NCI-H1436 treated with DMSO at 0.1 percent for 48 hours (cell line): ENCODE measurements at places on chromosomes 6 and 20.

DNA sequence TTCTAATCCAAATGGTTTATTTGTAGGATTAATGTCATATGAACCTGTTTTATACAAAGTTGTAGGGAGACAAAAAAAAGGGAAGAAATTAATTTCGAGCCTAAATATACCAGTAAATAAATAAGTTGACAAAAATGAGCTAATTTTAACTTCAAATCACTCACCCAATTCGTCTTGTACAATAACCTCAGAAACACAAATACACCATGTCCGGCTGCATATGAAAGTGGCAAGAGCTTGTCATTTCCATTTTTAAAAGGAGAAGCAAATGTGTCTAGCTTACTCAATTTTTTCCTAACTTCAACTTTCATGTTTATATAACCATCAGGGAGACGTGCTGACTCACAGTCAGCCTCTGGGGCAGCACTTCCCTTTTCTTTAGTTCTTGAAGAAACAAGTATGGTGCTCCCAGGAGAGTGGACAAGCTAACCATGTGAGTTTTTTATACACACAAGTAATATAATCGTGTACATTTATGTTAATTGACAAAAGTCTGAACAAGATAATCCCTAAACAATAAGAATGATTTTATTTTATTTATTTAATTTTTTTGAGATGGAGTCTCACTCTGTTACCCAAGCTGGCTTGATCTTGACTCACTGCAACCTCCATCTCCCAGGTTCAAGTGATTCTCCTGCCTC, 55.5 kb upstream of the SGK1 start:
- no peak for DNase-seq

DNA sequence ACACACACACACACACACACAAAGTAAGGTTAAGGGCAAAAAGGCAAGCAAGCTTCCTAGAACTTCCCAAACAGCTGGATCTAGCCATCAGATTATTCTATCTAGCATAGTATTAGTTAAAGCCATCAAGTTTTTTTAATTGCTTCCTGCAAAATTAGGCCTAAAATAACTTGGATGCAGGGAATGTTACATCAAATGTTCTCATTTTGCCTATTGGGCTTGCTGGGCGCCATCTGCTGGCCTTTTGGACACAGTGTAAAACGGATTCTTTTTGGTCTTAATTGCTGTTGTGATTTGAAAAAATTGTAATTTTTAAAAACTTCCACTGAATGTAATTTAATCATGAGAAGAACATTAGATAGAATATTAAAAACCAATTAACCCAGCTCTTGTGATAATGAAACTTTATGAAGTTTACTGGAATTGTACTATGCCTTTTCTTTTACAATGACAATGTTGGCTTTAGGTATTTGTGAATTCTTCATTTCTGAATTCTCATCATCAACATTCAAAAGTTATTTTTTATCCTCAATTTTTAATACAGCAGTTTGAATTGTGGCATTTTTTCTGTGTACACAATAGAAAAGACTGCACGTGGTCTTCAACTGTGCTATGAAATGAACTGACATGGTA, 6.8 kb downstream of the MKKS start:
- DNase-seq = peak; percentile 10

- DNase-seq = no peak
These were observed 16.6 kb downstream of the GCNT2 start for GRCh38 chr6:10537726-10538125.

GRCh38 chr6:149054559-149055194, 262.8 kb upstream of the TAB2 start:
- DNase-seq = no peak

DNA sequence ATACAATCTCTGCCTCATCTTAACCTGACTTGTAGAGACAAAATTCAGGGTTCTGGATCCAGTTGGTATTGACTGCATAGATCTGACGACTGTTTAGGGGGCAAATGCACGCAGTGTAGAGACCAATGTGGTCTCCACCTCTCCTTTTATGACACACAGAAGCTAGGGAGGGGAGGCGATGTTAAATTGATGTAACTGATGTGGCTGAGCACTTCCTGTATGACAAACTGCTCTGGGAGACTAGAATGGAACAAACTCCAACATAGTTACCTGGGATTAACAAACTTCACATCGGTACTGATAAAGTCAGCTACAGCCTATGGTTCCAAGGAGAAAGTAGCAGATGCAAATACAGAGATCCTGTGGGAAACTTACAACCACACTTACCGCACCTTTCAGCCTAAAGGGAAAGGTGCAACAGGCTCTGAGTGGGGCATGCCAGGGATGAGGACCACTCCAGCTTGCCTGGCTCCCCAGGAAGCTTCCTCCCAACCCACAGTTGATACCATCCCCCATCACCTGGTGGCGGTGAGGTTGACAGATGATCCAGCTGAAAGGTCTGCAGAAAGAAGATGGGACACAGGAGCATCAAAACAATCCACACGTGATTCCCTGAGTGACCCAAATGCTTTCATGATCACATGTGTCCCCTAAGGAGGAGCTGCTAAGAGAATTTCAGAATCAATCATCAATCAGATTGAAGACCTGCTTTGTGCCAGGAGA, 60.6 kb upstream of the MRPS10 start:
- no peak for DNase-seq

DNA sequence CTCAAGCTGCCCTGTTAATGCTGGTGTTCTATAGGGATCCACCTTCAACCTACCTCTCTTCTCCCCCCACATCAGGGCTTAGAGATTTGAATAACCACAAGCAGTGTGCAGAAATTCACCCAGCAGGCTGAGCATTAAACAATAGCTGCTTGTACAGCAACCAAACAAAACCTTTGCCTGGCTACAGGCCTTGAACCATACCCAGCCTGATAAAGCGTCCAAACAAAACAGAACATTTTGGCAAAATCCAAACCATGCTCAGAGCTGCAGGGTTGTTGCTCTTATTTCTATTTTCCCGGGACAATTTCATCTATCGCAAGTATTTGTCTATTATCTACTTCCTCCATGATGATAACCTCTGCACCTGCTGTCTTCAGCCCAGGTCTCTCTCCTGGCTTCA, 142.3 kb downstream of the UNC5CL start:
- DNase-seq = no peak

DNA sequence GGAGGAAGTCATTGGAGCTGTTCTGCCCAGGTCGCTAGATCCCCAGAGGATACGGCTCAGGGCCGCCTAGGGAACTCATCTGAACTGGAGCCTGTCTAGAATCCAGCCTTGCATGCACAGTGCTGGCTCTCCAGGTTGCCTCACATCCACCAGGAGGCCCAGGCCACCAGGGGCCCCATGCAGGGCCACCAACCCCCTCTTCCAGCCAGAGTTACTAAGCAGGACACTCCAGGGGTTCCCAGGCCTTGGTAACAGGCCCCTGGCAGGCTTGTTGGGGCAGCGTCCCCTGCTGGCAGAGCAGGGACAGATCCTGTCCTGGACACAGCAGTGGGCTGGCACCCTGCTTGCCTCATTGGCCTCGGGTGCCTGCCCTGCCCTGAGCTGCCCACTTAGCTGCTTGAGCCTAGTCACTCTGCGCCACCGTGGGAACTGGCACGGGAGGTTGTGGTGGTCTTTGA, 35.3 kb downstream of the EFCAB8 start:
- no peak for DNase-seq

GRCh38 chr6:21595285-21596144, 2.0 kb downstream of the SOX4 start:
- no peak for DNase-seq

DNA sequence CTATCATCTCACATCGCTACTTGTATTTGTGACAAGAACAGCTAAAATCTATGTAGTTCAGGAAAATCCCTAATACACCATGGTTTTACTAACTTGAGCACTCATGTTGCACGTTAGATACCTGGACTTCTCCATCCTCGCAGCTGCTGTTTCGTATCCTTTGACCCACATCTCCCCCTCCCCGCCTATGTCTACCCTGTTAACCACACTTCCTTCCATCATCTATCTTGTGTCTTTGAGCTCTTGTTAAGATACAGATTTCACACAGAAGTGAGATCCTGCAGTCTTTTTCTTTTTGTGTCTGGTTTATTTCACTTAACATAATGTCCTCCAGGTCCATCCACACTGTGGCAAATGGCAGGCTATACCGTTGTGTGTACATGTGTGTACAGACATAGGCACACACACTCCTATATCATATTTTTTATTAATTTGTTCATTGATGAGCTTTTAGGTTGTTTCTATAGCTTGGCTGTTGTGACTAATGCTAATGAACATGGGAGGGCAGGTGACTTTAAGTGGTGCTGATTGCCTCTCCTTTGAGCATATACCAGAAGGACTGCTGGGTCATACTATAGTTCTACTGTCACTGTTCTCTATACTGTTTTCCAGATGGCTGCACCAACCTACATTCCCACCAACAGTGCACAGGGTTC, 117.8 kb downstream of the WDR27 start:
- DNase-seq = no peak

DNA sequence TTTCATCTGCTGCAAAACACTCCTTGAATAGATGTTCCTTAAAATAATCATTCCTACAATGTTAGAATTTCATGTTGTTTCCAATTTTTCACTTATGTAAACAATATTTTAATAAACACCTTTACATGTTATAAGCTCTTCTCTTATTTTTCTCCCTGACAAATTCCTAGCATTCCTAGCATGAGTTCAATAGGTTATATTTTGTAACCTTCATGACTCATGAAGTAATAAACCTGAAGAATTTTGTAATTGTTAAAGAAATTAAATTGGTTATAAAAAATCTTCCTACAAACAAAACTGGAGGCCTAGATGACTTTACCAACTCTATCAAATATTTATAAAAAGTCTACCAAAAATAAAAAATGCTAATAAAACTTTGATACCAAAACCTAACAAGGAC, 66.3 kb downstream of the NT5E start:
- no peak for DNase-seq

DNA sequence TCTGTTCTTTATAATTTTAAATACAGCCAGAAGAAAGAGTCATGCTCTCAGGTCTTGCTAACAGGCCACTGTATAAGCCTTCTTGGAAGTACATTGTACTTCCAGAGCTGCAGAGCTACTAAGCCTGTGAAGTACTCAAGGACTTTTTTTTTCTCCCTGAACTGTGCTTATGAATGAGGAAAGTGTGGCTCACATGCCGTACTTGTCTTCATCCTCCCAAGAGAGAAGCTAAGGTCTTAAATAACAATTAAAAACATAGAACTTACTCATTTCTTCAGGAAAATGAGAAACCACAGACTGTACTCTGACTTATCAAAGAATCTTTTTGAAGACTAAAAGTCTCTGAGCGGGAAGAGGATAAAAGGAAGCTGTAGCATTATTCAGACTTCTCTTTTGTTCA, 218.3 kb downstream of the HTR1B start:
- no peak for DNase-seq

DNA sequence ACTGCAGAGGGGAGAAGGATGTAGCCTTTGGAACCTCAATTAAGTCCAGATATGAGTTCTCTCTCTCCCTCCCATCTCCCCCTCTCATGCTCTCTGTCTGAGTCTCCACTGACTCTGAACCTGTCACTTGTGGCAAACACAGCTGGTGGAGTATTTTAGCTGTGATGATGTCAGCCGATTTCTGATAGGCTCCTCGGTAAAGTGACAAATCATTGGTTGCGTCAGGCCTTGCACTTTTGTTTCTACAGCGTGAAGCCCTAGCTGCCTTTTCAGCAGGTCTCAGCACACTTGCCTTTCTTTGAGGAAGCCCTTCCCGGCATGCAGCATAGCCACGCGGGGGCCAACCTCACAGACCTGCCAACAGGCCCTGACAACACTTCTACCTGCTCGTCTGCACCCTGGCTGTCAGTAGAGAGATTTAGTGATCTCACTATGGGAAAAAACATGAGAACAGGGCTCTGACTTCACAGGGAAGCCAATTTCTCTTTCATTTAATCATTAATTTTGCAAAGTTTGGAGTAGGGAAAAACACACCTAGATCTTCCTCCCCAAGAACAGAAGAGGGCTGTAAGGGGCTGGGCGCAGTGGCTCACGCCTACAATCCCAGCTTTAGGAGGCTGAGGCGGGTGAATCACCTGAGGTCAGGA, 84.4 kb downstream of the GMPR start:
- DNase-seq = peak; percentile 60

GRCh38 chr6:51120016-51120415, 301.3 kb downstream of the TFAP2B start:
- no peak for DNase-seq
